Dermis microvascular lymphatic vessel endothelial cell (primary cell): ENCODE measurements at places on chromosomes 13 and 19. TPM values are rescaled to one million over a fixed set of nuclear protein-coding genes. Genes with fewer than 3 reads are reported as not detected.

Gene GFY
- not detected in 2 replicates for total RNA-seq

- no peak for DNase-seq
These were observed 23.3 kb upstream of the ZNF99 start for GRCh38 chr19:22807061-22807835.

Gene ZNF560
- under 0.01 TPM in 2 replicates for total RNA-seq

- no peak for DNase-seq
These were observed 1.1 kb downstream of the SYDE1 start for GRCh38 chr19:15108145-15108844.

- DNase-seq, result no peak
These were observed 7.3 kb upstream of the INSR start for GRCh38 chr19:7301525-7301924.
